ENCODE measurements at places on chromosomes 2 and 18. TPM values are rescaled to one million over a fixed set of nuclear protein-coding genes. Genes with fewer than 3 reads are reported as not detected.

GRCh38 chr2:70471129-70471528 lies 82.5 kb downstream of the TGFA start:
- no peaks in the 10 kb centered on the region for H3K27me3 ChIP-seq
- no peak for DNase-seq
- H3K36me3 ChIP-seq, result no peaks in the 10 kb centered on the region
- no peaks in the 10 kb centered on the region for H3K4me1 ChIP-seq

DNA sequence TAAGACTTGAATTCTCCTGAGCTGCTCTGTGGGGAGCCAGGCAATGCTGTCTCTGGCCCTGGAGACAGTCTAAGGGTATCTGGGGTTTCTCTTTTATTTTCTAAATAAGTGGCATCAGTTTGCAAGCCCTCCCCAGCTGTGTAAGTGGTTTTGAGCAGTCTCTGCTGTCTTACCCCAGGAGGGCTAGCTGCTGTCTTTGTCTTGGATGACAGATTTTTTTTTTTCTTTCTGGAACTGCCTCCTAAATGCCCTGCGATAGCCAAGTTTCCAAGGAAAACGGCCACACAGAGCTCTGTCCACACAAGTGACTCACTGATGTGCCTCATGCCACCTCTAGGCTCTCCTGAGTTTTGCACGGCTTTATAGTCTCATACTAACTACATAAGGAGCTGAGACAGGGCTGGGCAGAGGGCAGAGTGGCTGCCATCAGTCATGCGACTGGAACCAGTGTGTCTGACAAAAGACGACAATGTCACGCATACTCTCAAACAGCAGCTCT lies 37.2 kb upstream of the THOC1 start:
- no peaks in the 10 kb centered on the region for H3K27me3 ChIP-seq
- DNase-seq, result no peak
- no peaks in the 10 kb centered on the region for H3K4me1 ChIP-seq

DNA sequence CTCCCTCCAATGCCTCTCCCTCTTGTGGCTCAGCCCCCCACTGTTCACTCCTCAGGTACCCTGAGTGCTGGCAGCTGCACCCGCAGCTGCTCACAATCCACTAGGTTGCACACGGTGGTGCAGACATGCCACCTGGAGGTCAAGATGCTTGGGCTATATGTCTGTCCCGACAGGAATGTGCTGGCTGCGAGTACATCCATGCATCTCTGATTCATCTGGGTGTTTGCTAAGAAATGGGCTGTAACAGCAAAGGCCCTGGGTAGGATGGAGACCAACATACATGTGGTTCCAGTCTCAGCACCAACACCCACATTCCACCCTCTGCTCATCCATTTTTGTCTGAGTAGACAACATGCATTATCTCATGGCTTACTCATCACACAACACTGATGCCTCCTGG lies 31.3 kb downstream of the ANKMY1 start:
- H3K4me1 ChIP-seq, result no peaks in the 10 kb centered on the region
- no peaks in the 10 kb centered on the region for H3K36me3 ChIP-seq
- H3K27me3 ChIP-seq, result no peaks in the 10 kb centered on the region
- DNase-seq, result no peak

- no peak overlapping the region for H3K27ac ChIP-seq
- H3K36me3 ChIP-seq, result no peaks in the 10 kb centered on the region
- no peak for DNase-seq
- no peaks in the 10 kb centered on the region for H3K27me3 ChIP-seq
- H3K4me1 ChIP-seq, result no peaks in the 10 kb centered on the region
These were observed 19.1 kb upstream of the ANKRD53 start for GRCh38 chr2:70959271-70959761.

DNA sequence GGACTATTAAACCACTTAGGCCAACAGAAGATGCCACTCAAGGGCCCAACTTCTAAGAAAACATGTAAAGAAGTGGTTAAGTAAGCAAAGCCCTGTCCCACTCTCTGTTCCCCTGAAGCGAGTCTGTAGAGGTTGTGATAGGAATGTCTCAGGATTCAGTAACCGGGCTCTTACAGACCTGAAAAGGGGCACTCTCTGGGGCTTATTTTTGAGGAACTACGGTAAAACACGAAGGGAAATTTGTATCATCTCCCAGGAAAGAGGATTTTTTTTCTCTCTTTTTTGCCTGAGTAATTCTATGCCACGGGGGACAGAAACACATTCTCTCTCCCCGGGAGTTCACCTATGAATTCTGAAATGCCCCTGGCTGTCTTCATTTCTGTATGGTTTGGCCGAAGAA lies 77.4 kb downstream of the VIT start:
- no peak overlapping the region for H3K4me3 ChIP-seq
- H3K4me1 ChIP-seq, result no peaks in the 10 kb centered on the region
- no peak for DNase-seq
- H3K27ac ChIP-seq, result no peak overlapping the region
- no peaks in the 10 kb centered on the region for H3K27me3 ChIP-seq

- H3K27me3 ChIP-seq, result no peaks in the 10 kb centered on the region
- no peak overlapping the region for H3K4me3 ChIP-seq
- H3K4me1 ChIP-seq, result no peaks in the 10 kb centered on the region
- peaks cover 71% of the 10 kb centered on the region for H3K36me3 ChIP-seq
- no peak for DNase-seq
- no peak overlapping the region for H3K27ac ChIP-seq
These were observed 12.4 kb downstream of the LMAN2L start for GRCh38 chr2:96727431-96727830.

OBSL1 gene
- 43.7 TPM for total RNA-seq

DNA sequence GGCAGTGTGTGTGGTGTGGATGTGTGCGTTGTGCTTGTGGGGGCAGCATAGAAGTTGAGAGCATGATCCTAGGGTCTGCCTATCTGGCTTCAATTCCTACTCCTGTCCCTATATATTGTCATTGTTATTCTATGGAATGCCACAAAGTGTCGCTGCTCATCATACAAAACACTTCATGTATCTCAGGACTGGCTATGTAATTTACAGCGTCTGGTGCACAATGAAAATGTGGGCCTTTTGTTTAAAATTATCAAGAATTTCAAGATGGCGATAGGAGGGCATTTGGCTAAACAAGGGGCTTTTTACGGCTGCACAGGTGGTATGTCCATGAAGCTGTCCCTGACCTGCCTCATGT lies 3.4 kb downstream of the SERPINB2 start:
- no peak for DNase-seq
- no peaks in the 10 kb centered on the region for H3K27me3 ChIP-seq
- H3K36me3 ChIP-seq, result no peaks in the 10 kb centered on the region
- H3K4me3 ChIP-seq, result no peak overlapping the region
- H3K27ac ChIP-seq, result no peak overlapping the region
- H3K4me1 ChIP-seq, result no peaks in the 10 kb centered on the region

GRCh38 chr2:131014141-131014540 lies 79.1 kb downstream of the FAM168B start:
- no peaks in the 10 kb centered on the region for H3K36me3 ChIP-seq
- no peaks in the 10 kb centered on the region for H3K4me1 ChIP-seq
- no peak overlapping the region for H3K4me3 ChIP-seq

RGPD3 gene
- total RNA-seq, result not detected

PSMA8 gene
- total RNA-seq, result not detected

FHOD3 gene
- 5.4 TPM for total RNA-seq

- no peak overlapping the region for H3K4me3 ChIP-seq
- no peaks in the 10 kb centered on the region for H3K27me3 ChIP-seq
- no peak overlapping the region for H3K27ac ChIP-seq
- no peaks in the 10 kb centered on the region for H3K36me3 ChIP-seq
- DNase-seq, result no peak
These were observed 21.9 kb upstream of the PTMA start for GRCh38 chr2:231686192-231687100.

DNA sequence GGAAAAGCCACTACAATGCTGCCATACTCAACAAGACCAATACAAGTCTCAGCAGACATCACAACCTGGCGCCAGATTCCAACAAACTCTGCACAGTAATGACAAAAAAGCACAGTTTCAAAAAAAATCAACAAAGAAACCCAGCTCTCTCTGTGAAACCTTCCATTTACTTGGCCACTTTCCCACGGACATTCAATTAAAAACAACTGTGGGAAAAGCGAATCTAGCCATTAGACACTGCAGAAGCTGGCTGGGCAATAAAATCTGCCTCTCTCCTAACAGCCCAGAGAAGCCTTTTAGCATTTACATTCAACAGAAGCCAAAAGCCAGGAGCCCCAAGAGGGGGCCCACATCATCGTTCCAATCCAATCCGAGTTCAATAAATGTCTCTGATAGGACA lies 128.9 kb downstream of the HDAC4 start:
- H3K4me3 ChIP-seq, result no peak overlapping the region
- no peaks in the 10 kb centered on the region for H3K36me3 ChIP-seq
- H3K27ac ChIP-seq, result no peak overlapping the region
- peak; percentile 33 for DNase-seq
- H3K4me1 ChIP-seq, result peaks cover 26% of the 10 kb centered on the region

DNA sequence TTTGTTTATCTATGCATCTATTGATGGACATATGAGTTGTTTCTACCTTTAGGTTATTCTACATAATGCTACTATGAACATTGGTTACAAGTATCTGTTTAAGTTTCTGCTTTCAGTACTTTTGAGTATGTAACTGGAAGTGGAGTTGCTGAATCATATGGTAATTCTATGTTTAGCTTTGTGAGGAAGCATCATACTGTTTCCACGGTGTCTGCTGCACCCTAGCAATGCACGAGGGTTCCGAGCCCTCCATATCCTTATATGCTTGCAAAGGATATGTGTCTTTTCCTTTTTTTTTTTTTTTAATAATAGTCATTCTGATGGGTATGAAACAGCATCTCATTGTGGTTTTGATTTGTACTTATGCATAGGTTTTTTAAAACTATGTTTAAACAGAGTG lies 83.7 kb downstream of the FMNL2 start:
- H3K4me3 ChIP-seq, result no peak overlapping the region
- no peaks in the 10 kb centered on the region for H3K27me3 ChIP-seq
- H3K27ac ChIP-seq, result no peak overlapping the region

TRPM8 gene
- not detected for total RNA-seq

SCN7A gene
- total RNA-seq, result 5.0 TPM

C2orf81 gene
- 3.3 TPM for total RNA-seq

IL36G gene
- not detected for total RNA-seq

TUBA4A gene
- total RNA-seq, result 131 TPM

DSC2 gene
- 68.8 TPM for total RNA-seq

- H3K4me3 ChIP-seq, result no peak overlapping the region
- no peak for DNase-seq
- H3K36me3 ChIP-seq, result no peaks in the 10 kb centered on the region
- H3K27ac ChIP-seq, result no peak overlapping the region
- H3K4me1 ChIP-seq, result no peaks in the 10 kb centered on the region
These were observed 86.3 kb downstream of the ASXL3 start for GRCh38 chr18:33664241-33664874.

- H3K36me3 ChIP-seq, result no peaks in the 10 kb centered on the region
- H3K4me3 ChIP-seq, result no peak overlapping the region
- no peaks in the 10 kb centered on the region for H3K27me3 ChIP-seq
- H3K4me1 ChIP-seq, result no peaks in the 10 kb centered on the region
- no peak for DNase-seq
- no peak overlapping the region for H3K27ac ChIP-seq
These were observed 349.2 kb downstream of the ADCYAP1 start for GRCh38 chr18:1253827-1254226.

DNA sequence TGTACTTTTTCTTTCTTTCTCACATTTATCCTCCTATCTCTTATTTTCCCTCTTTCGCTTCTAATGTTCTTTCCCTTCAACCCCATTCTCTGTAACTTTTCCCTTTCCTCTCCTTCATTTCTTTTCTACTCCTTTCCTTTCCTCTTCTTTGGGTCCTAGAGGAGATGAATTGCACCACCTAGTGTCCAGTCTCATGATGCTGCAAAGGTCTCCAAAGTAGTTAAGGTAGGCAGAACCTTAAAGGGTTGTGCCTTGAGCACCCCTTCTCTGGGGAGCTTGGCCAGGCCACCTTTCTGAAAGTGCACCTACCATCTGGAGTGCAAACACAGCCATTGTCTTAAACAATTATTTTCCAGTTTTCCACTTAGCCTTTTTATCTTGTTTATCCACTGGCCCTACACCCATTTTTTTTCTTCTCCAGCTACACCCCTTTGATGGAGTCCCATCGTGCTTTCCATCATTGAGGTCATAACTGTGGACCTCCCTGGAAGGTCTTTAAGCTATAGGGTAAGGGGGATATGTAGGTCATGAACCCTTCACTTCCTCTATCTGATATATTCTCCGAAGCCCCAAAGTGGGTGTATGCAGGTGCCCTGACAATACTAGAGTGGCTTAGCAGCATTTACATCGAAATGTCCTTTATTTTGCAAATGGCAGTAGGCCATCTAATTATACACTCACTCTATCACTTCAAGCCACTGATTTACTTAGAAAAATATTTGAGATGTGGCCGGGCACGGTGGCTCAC lies 155.9 kb downstream of the ESCO1 start:
- no peak for DNase-seq
- H3K27ac ChIP-seq, result no peak overlapping the region
- no peak overlapping the region for H3K4me3 ChIP-seq
- no peaks in the 10 kb centered on the region for H3K27me3 ChIP-seq
- H3K4me1 ChIP-seq, result no peaks in the 10 kb centered on the region

DNA sequence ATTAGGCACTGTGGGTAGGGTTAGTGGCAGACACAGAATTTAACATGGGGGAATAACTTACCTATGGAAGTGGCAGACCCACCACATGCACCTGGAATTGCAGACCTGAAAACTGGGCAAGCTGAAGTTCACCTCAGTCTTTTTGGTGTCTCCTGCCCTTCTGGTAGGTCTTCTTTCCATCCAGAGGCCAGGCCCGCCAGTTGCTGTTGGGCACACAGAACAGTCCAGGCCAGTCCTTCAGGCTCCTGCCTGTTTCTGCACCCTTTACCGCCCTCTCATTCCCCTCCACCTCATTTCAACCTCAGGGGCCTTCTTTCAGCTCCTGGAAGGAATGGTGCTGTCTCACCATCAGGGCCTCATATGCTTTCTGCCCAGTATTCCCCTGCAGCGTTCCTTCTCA lies 358.9 kb upstream of the ETAA1 start:
- no peak overlapping the region for H3K27ac ChIP-seq
- no peak for DNase-seq
- H3K27me3 ChIP-seq, result no peaks in the 10 kb centered on the region
- H3K4me1 ChIP-seq, result no peaks in the 10 kb centered on the region
- H3K4me3 ChIP-seq, result no peak overlapping the region

DNA sequence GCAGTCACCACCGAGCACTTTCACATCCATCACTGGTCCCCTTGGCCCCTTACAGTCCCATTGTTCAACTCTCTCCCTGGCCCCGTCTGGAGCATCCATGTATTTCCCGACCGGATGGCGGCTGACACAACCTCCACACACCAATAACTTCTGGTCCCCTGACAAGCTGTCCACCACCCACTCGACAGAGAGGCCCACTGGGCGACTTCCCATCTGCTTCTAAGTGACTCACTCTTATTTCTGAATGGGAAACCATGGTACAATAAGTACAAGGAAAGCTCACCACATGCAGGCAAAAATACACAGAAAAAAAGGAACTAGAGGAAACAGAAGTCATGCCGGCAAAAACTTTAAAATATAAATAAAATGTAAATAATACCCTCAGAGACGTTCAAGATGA lies 82.9 kb upstream of the RAB12 start:
- H3K27me3 ChIP-seq, result no peaks in the 10 kb centered on the region
- no peaks in the 10 kb centered on the region for H3K4me1 ChIP-seq
- H3K27ac ChIP-seq, result no peak overlapping the region
- no peak for DNase-seq
- no peak overlapping the region for H3K4me3 ChIP-seq
- no peaks in the 10 kb centered on the region for H3K36me3 ChIP-seq

ERMN gene
- 0.70 TPM for total RNA-seq
